GF-D8 (cell line): ENCODE measurements at places on chromosomes 3 and 15.

GRCh38 chr3:196049653-196050052 is 32.2 kb downstream of the TFRC start:
- no peak for DNase-seq

DNA sequence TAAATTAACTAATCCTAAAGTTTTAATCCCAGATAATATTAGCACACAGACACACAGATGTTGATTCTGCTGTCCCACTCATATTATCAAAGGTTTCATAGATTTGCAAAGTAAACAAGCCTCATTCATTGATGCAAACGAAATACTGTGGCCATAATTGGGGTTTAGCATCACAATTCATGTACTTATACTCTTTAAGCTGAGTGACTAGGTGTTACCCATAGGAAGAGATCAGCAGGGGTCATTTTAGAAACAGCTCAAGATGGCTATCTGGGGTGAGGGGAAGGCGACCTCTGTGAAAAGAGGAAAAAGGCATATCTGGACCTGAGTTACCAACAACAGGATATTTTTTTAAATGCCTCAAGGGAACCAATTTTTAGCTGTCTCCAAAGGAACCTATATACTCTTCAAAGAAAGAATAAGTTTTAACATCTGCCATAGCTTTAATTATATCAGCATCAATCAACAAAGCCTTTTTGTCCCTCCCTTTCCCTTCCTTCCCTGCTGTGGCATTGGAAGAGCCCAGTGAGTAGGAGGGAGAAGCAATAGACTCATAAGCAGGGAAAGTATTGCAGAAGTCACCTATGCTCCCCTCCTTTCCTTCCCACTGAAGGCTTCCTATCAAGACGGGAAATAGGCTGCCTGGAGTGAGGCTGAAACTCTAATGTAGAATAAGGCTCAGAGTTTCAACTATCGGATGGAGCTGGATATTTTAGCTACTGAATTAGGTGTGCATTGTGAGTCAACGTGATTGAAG is 553.4 kb downstream of the ZIC1 start:
- no peak for DNase-seq

- no peak for DNase-seq
Observed at GRCh38 chr15:67945951-67946700, 106.3 kb upstream of the RNU6-1 start.

- DNase-seq, result no peak
Observed at GRCh38 chr3:150740733-150741496, 22.1 kb downstream of the SIAH2 start.

DNA sequence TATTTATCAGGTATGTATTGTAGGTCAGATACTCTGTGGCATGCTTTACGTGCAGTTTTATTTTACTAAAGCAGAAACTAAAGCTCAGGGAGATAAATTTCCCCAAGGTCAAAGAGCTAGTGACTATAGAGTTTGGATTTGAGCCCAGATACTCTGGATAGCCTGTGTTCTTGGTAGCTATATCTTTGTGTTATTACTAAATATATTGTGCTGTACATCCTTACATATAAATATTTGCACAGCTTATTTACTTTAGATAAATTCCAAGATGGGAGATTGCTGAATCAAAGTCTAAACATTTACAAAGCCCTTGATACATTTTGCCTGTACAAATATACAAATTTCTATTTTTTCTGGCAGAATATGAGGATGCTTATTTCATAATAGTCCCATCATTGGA is 660.9 kb upstream of the NAALADL2 start:
- no peak for DNase-seq

DNA sequence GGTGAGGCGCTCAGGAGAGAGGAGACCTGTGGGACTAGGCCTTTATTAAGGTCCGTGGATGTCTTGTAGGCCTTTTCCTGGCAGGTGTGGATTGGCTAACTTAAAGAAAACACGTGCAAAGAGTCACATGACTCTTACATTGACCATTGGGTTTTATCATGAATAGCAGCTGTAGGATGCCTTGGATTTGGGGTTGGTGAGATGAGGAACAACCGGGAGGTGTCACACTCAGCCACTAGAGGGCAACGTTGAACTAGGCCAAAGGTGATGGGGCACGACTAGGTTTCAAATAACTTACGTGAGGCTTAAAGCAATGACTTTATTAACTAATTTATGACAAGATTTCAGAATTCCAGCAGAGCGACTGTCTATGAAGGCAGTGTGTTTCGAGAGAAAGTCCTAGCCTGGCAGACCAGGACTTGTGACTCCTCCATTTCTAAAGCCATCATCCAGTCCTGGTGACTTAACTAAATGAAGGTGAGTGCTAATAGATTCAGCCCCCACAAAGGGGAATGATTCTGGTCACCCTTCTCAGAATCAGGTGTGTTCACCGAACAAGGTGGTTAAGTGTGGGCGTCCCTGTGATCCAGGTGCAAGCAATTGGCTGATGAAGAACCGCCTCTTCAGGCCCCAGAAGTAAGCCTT is 345.6 kb downstream of the MCTP2 start:
- no peak for DNase-seq

DNA sequence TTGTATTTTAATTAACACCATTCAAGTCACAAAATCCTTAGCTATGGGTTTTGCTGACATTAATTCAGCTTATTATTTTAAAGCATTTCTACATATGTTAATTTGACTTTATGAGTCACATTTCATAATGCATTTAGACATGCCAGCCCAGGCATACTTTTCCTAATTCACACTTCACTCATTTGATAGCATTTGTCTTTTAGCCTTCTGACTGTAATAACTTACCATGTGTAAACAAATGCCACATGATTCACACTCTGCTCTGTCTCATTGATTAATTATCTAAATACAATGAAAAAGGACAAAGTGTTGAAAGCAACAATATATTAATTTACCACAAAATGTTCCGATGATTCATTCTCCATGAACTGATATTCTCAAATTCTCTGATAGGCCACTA is 927.8 kb upstream of the EPHA6 start:
- no peak for DNase-seq

- no peak for DNase-seq
Observed at GRCh38 chr3:50627407-50628051, 10.6 kb downstream of the MAPKAPK3 start.

GRCh38 chr15:50183112-50183794 is 1.3 kb downstream of the SLC27A2 start:
- DNase-seq, result no peak

DNA sequence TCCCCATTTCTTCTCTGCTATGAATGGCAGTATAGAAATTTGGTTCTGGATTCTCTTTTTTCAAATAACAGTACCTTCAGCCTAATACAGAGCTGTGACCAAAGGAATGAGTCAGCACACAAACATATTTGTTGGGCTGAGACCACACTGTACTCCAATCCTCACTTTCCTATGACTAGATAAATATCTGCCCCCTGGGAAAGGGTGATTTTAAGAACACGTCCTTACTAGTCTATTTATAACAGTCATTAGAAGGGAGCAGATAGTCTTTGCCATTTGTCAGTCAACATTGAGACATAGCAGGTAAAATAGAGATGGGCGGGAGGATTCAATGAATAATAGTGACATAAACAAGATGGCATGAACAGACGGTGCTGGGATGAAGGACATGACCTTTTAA is 461.3 kb downstream of the MCTP2 start:
- DNase-seq, result no peak

DNA sequence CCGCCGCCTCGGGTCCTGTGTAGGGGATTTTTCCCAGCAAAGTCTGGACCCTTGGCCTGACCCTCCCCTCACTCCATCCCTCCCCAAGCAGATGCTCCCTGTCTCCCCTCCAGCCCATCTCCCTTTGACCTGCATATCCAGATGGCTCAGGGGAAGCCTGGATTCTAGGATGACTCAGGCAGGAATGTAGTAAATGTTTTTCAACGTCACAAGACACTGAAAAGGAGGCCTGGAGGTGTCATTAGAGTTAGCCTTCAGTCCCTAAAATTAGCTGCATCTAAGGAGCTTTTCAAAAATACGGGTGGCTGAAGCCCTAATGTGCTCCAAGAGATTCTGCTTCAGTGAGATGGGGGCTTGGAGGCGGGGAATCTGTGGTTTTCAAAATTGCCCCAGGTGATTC is 7.2 kb downstream of the ACAN start:
- DNase-seq, result no peak
